ENCODE measurements at places on chromosomes 12 and 14.

DNA sequence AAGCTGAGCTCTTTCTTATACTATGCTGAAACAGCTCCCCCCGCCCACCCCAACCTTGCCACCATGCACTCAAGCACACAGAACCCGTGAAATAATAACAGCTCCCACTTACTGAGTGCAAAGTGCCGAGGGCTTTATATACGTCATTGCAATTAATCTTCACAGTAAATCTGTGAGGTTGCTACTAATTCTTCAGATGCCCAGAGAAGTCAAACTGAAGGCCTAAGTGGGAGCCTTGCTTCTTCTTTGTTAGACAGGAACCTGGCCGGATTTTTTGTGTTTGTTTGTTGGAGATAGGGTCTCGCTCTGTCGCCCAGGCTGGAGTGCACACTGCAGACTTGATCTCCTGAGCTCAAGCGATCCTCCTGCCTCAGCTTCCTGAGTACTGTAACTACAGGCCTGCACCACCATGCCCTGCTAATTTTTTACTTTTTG is 34.0 kb downstream of the VCPKMT start:
- peaks cover 4% of the 10 kb centered on the region for H3K4me1 ChIP-seq
- no peak overlapping the region for H3K4me3 ChIP-seq
- H3K36me3 ChIP-seq = no peaks in the 10 kb centered on the region
- no peak for DNase-seq

- H3K4me3 ChIP-seq = no peak overlapping the region
- H3K36me3 ChIP-seq = no peaks in the 10 kb centered on the region
- H3K27ac ChIP-seq = no peak overlapping the region
- no peaks in the 10 kb centered on the region for H3K4me1 ChIP-seq
- DNase-seq = no peak
Measured at GRCh38 chr12:58533652-58534051, 386.7 kb downstream of the LRIG3 start.

DNA sequence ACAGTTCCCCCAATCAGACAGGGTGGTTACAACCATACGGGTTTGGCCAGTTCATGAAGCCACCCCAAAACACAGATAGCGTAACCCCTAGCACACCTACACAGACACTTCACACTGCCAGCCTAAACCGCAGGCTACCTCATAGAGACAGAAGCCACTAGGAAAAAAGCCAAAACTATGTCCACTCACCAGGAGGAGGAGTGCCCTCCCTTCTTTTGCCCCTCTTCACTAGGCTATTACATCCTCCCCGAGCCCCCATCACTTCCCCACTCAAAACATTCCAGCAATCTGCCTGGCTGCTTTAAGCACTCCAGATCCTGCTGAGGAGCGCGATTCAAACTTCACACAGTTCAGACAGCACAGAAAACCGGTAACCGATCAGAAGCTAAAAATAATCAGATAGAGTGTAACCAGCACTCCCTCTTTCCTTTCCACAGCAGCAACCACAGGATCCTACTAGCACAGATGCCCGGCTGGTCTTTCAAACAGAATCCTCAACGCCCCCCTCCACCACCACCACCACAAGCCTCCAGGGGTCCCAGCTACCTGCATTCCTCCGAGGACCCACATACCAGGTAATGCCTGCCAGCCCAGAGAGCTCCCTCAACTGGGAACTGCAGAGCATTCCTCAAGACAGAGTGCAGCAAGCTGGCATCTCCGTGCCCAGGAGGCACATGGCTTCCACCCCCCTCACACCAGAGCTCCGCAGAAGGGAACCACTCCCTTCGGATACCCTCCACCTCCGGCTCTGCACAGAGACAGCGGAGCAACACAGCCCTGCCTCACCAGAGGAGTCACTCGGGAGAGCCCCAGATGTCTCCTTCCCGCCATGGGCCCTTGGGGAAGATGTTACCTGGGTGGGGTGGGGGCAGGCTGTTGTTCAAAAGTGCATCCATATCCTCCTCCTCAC is 1.5 kb downstream of the CHD4 start:
- H3K36me3 ChIP-seq = peaks cover 10% of the 10 kb centered on the region
- H3K4me1 ChIP-seq = peaks cover 31% of the 10 kb centered on the region
- DNase-seq = peak; percentile 51
- peak overlapping the region; percentile 68 for H3K4me3 ChIP-seq
- H3K27ac ChIP-seq = no peak overlapping the region

DNA sequence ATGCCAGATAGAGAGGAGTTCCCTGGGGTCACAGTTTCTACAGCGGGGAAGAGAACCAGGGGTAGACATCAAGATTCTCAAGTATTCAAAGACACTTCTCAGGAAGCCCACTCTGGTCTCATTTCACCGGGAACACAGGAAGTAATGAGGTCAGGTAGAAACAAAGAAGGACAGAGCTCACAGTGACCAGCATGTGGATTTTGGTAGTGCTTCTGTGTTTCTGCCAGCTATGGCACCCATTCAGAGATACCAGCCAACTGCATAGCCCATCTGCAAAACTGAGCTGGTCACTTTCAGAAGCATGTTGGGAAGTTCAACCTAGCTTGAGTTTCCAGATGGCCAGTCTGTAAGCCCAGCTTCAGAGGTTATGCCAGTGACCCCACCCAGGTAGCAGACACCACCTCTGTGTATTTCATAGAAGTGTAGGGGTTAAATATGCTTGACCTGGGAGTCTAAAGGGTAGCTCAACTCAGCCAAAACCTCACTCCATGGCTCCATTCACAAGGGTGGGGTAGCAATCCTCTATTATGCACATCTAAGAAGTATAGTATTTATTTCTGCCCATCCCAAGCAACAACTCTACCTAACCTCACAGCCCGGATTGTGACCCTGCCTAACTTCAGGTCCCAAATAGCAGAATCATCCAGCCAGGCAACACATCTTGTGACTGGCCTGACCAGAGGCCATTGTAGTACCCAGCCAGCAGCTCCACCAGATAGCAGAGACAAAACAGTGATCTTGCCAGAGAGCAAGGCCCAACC is 33.9 kb downstream of the A2M start:
- H3K27ac ChIP-seq = no peak overlapping the region
- H3K4me1 ChIP-seq = no peaks in the 10 kb centered on the region
- H3K36me3 ChIP-seq = no peaks in the 10 kb centered on the region
- no peak overlapping the region for H3K4me3 ChIP-seq
- no peak for DNase-seq

GRCh38 chr14:49926803-49927202 is 33.9 kb downstream of the ARF6 start:
- H3K4me1 ChIP-seq = no peaks in the 10 kb centered on the region
- H3K27ac ChIP-seq = no peak overlapping the region
- H3K27me3 ChIP-seq = no peaks in the 10 kb centered on the region
- no peak for DNase-seq
- H3K4me3 ChIP-seq = no peak overlapping the region
- H3K36me3 ChIP-seq = no peaks in the 10 kb centered on the region

DNA sequence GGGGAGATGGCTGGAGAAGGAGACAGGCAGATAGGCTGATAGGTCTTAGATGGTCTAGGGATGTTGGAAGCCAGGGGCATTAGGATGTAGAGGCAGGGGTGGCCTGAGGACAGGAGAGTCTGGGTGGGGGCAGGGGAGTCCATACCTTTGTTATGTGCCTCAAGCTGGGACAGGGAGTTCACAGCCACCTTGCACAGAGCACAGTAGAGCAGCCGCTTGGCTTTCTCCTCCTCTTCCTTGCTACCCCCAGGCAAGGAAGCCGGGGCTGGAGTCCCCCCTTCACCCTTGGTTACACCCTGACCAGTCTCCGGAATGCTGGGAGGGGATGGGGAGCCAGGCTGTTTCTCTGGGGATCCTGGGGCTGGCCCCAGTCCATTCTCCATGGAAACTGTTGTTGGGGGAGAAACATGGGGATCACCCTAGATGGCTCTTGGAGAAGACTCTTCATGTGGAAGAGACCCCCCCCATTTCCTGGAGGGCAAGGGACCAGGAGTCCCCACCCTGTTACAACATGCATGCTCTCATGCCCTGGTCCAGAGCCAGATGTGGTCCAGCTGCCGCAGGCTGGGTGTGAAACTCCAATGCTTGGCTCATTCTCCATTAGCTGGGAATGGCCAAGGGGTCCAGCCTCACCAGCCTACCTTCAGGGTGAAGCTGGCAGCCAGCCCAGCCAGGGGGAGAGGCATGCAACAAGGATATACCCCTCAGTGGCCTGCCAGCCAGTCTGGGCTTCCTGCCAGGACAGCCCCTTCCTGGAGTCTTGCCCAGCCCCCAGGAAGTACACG is 7.2 kb upstream of the GPR84 start:
- peaks cover 18% of the 10 kb centered on the region for H3K27me3 ChIP-seq
- DNase-seq = no peak
- peaks cover 16% of the 10 kb centered on the region for H3K4me1 ChIP-seq
- H3K36me3 ChIP-seq = no peaks in the 10 kb centered on the region

GRCh38 chr12:131007031-131007739 is 53.5 kb downstream of the ADGRD1 start:
- H3K27ac ChIP-seq = no peak overlapping the region
- no peak overlapping the region for H3K4me3 ChIP-seq
- DNase-seq = peak; percentile 21
- H3K27me3 ChIP-seq = no peaks in the 10 kb centered on the region

- DNase-seq = no peak
- no peak overlapping the region for H3K4me3 ChIP-seq
- H3K27me3 ChIP-seq = no peaks in the 10 kb centered on the region
- H3K36me3 ChIP-seq = no peaks in the 10 kb centered on the region
- no peak overlapping the region for H3K27ac ChIP-seq
- peaks cover 28% of the 10 kb centered on the region for H3K4me1 ChIP-seq
Measured at GRCh38 chr14:95143808-95144620, 13.3 kb downstream of the DICER1 start.

GRCh38 chr12:38328306-38328895 is 11.8 kb downstream of the ALG10B start:
- peak; percentile 45 for DNase-seq
- no peak overlapping the region for H3K27ac ChIP-seq
- H3K4me3 ChIP-seq = no peak overlapping the region
- H3K27me3 ChIP-seq = no peaks in the 10 kb centered on the region
- H3K36me3 ChIP-seq = no peaks in the 10 kb centered on the region
- H3K4me1 ChIP-seq = no peaks in the 10 kb centered on the region

- H3K27me3 ChIP-seq = no peaks in the 10 kb centered on the region
- no peaks in the 10 kb centered on the region for H3K36me3 ChIP-seq
- no peak for DNase-seq
- H3K4me1 ChIP-seq = peaks cover 3% of the 10 kb centered on the region
Measured at GRCh38 chr12:129827866-129828384, 75.9 kb downstream of the TMEM132D start.

DNA sequence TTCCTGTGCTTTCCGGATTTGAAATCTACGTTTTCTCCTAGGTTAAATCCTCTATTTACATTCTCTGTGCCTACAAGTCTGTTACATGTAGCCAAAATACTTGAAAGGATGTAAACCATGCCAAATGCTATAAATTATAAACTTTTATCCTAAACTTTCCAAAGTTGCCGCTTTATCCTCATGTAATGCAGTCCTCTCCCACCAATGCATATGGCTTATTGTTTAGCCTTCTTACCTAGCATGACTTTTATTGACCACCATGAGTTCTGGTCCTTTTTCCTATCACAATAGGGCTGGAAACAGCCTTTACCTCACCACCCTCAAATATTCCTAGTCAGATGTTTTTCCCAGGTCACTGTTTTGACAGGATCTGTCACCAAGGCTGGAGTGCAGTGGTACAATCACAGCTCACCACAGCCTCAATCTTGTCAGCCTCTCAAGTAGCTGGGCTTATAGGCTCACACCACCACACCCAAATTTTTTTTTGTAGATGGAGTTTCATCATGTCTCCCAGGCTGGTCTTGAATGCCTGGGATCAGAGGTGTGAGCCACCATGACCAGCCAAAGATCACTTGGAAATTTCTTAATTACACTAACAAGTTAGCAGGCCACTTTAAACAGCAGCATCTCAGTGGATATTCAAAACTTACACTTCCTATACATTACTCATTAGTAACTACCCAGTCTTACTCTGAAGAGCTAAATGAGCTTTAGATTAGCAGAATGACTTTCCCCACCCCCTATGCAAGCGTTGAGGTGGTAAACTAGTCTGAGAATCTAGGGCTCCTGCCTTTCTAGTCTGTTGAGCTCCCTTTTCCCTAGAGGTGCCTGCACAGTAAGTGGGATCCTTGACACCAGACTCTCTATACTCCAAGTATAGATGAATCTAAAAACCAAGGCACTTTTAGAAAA is 4.1 kb downstream of the TUBA1B start:
- peak overlapping the region; percentile 41 for H3K27ac ChIP-seq
- H3K27me3 ChIP-seq = no peaks in the 10 kb centered on the region
- H3K4me3 ChIP-seq = no peak overlapping the region
- peaks cover 7% of the 10 kb centered on the region for H3K36me3 ChIP-seq
- peaks cover 12% of the 10 kb centered on the region for H3K4me1 ChIP-seq

GRCh38 chr12:125989696-125990095 is 924.5 kb downstream of the AACS start:
- no peaks in the 10 kb centered on the region for H3K36me3 ChIP-seq
- H3K4me1 ChIP-seq = peaks cover 6% of the 10 kb centered on the region
- no peaks in the 10 kb centered on the region for H3K27me3 ChIP-seq
- H3K4me3 ChIP-seq = no peak overlapping the region

GRCh38 chr12:103475073-103475472 is 20.7 kb downstream of the C12orf42 start:
- peaks cover under 1% of the 10 kb centered on the region for H3K36me3 ChIP-seq
- H3K27me3 ChIP-seq = no peaks in the 10 kb centered on the region
- no peak overlapping the region for H3K4me3 ChIP-seq
- H3K27ac ChIP-seq = no peak overlapping the region

DNA sequence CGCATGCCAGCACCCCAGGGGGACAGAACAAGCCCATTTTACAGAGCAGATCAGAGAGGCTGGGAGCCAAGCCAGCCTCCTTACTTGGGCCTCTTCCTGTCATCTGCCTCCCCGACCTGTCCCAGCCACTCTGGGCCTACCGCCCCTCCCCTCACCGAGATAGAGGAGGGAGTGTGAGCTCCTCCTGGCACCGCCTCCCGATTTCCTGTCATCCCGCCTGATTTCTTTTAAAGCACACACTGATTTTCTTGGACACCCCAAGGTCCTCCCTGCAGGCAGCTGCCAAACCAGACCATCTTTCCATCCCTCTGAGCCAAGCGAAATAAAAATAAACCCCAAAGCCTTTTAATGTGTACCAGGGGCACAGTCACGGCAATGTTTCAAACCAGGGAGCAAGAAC is 108.4 kb downstream of the RFLNA start:
- no peak for DNase-seq
- no peaks in the 10 kb centered on the region for H3K36me3 ChIP-seq
- peak overlapping the region; percentile 11 for H3K27ac ChIP-seq
- no peaks in the 10 kb centered on the region for H3K27me3 ChIP-seq
- peaks cover 19% of the 10 kb centered on the region for H3K4me1 ChIP-seq

- H3K36me3 ChIP-seq = no peaks in the 10 kb centered on the region
- DNase-seq = no peak
- no peak overlapping the region for H3K4me3 ChIP-seq
- no peaks in the 10 kb centered on the region for H3K4me1 ChIP-seq
Measured at GRCh38 chr12:114313910-114314309, 92.0 kb downstream of the TBX5 start.

- H3K36me3 ChIP-seq = no peaks in the 10 kb centered on the region
- H3K27ac ChIP-seq = no peak overlapping the region
- DNase-seq = peak; percentile 16
- no peaks in the 10 kb centered on the region for H3K27me3 ChIP-seq
- H3K4me1 ChIP-seq = peaks cover 29% of the 10 kb centered on the region
Measured at GRCh38 chr12:117563007-117563406, 201.6 kb upstream of the NOS1 start.

- no peak for DNase-seq
- no peak overlapping the region for H3K4me3 ChIP-seq
- no peaks in the 10 kb centered on the region for H3K27me3 ChIP-seq
- H3K36me3 ChIP-seq = no peaks in the 10 kb centered on the region
- no peak overlapping the region for H3K27ac ChIP-seq
Measured at GRCh38 chr14:90049390-90049789, 12.4 kb upstream of the KCNK13 start.

- no peak for DNase-seq
- H3K4me1 ChIP-seq = no peaks in the 10 kb centered on the region
- H3K27me3 ChIP-seq = no peaks in the 10 kb centered on the region
- H3K4me3 ChIP-seq = no peak overlapping the region
- no peaks in the 10 kb centered on the region for H3K36me3 ChIP-seq
Measured at GRCh38 chr12:121454921-121455320, 55.0 kb downstream of the RNF34 start.

Data from neural progenitor cell (in vitro differentiated cells).